CD8-positive, alpha-beta T cell (primary cell): ENCODE measurements at places on chromosomes 16 and 17. TPM values are rescaled to one million over a fixed set of nuclear protein-coding genes. Genes with fewer than 3 reads are reported as not detected.

The SLC35G6 gene
- total RNA-seq = not detected

The SMTNL2 gene
- total RNA-seq = not detected

The FNDC8 gene
- total RNA-seq = not detected

The KRT222 gene
- not detected for total RNA-seq
